GM23338 (cell line): ENCODE measurements at places on chromosomes 12 and 14. TPM values are rescaled to one million over a fixed set of nuclear protein-coding genes. Genes with fewer than 3 reads are reported as not detected.

DNA sequence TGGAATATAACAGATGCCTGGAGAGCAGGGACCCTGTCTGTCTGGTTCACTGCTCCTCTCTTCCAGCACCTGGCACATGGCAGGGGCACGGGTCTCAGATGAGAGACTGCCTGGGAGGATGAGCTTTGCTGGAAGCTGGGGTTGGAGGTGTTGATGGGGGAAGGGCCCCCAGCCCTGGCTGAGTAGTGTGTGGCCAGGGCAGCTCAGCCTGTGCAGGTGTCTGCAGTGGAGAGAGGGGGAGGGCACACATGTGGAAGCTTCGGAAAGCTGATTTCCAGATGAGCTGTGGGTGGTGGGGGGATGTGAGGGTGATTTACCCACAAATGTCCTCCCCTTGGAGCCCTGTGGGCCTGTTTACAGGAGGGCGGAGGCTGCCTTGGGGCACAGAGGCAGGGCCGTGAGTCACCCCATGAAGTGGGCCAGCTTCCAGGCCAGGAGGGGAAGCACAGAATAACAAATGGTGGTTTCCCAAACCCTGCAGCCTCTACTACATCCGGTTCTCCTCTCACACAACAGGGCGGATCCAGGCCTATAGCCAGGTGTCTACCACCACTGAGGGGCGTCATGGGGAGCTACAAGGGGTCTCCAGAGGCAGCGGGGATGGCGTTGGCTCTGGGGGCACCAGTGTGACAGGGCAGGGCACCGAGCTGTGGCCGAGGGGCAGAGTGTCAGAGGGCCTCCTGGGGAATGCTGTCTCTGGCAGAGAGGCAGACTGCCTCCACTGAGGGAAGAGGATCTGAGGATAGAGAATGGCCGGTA lies 11.0 kb downstream of the KRT7 start:
- H3K36me3 ChIP-seq = no peaks in the 10 kb centered on the region
- H3K27me3 ChIP-seq = 0 out of 2 replicates have a peak, but pooled peaks cover under 1% of the 10 kb centered on the region
- H3K27ac ChIP-seq = no peak overlapping the region
- H3K4me1 ChIP-seq = no peaks in the 10 kb centered on the region
- no peak overlapping the region for H3K4me3 ChIP-seq
- DNase-seq = no peak

Gene SEC23A
- total RNA-seq = 60.9 and 89.9 TPM in 2 replicates

- H3K4me3 ChIP-seq = no peak overlapping the region
- H3K27ac ChIP-seq = no peak overlapping the region
- no peak for DNase-seq
- no peaks in the 10 kb centered on the region for H3K4me1 ChIP-seq
Measured at GRCh38 chr12:837548-837947, 85.2 kb downstream of the WNK1 start.

DNA sequence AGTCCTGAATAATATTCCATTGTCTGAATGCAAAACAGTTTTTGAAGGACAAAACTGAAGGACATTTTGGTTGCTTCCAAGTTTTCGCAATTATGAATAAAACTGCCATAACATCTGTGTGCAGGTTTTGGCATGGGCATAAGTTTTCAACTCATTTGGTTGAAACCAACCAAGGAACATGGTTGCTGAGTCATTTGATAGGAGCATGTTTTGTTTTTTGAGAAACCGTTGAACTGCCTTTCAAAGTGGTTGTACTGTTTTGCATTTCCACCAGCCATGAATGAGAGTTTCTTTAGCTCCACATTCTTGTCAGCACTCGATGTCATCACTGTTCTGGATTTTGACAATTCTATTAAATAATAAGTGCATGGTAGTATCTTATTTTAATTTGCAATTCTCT lies 23.0 kb upstream of the GSG1 start:
- no peaks in the 10 kb centered on the region for H3K4me1 ChIP-seq
- no peaks in the 10 kb centered on the region for H3K27me3 ChIP-seq
- H3K4me3 ChIP-seq = no peak overlapping the region
- no peaks in the 10 kb centered on the region for H3K36me3 ChIP-seq
- no peak overlapping the region for H3K27ac ChIP-seq
- no peak for DNase-seq

- DNase-seq = no peak
- no peaks in the 10 kb centered on the region for H3K36me3 ChIP-seq
- H3K4me1 ChIP-seq = no peaks in the 10 kb centered on the region
- no peak overlapping the region for H3K4me3 ChIP-seq
- H3K27ac ChIP-seq = no peak overlapping the region
- no peaks in the 10 kb centered on the region for H3K27me3 ChIP-seq
Measured at GRCh38 chr12:52769354-52769753, 7.8 kb downstream of the KRT76 start.

GRCh38 chr14:37472906-37473305 lies 122.1 kb downstream of the FOXA1 start:
- H3K27me3 ChIP-seq = no peaks in the 10 kb centered on the region
- H3K36me3 ChIP-seq = no peaks in the 10 kb centered on the region
- no peak overlapping the region for H3K27ac ChIP-seq

GRCh38 chr14:48331421-48331820 lies 656.0 kb upstream of the MDGA2 start:
- H3K4me1 ChIP-seq = no peaks in the 10 kb centered on the region
- no peak overlapping the region for H3K4me3 ChIP-seq
- H3K27ac ChIP-seq = no peak overlapping the region

Gene NANOG
- 134 TPM in 2 replicates for total RNA-seq

DNA sequence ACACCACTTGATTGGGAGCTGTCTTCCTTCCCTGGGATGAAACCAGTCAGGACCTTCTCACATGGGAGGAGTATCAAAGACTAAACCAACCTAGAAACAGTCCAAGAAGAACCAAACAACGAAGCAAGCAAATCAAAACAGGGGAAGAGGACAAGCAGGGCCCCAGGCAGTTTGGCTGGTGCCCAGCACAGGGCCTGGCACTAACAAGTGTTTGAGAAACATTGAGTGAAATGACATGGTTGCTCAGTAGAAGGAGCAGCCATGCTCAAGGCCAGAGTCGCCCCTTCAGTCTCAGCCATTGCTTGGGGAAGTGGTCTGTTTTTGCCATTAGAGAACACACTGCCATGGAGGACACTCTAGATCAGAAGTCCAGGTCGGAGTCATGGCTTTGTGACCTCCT lies 323.1 kb downstream of the CACNA1C start:
- H3K27ac ChIP-seq = no peak overlapping the region
- H3K4me1 ChIP-seq = no peaks in the 10 kb centered on the region
- no peak for DNase-seq
- H3K36me3 ChIP-seq = no peaks in the 10 kb centered on the region
- H3K4me3 ChIP-seq = no peak overlapping the region

- no peaks in the 10 kb centered on the region for H3K36me3 ChIP-seq
- no peak overlapping the region for H3K27ac ChIP-seq
- no peak for DNase-seq
- H3K4me3 ChIP-seq = no peak overlapping the region
- H3K4me1 ChIP-seq = no peaks in the 10 kb centered on the region
- no peaks in the 10 kb centered on the region for H3K27me3 ChIP-seq
Measured at GRCh38 chr12:90823859-90824258, 131.1 kb downstream of the CCER1 start.

- H3K27ac ChIP-seq = peak overlapping the region; percentile 70; the same call in 1 of the 2 replicates
- H3K4me1 ChIP-seq = peaks cover 42% of the 10 kb centered on the region
- H3K27me3 ChIP-seq = no peaks in the 10 kb centered on the region
- no peak for DNase-seq
- no peaks in the 10 kb centered on the region; the same call in 1 of the 2 replicates for H3K36me3 ChIP-seq
- no peak overlapping the region for H3K4me3 ChIP-seq
Measured at GRCh38 chr12:124827588-124828184, 36.0 kb downstream of the SCARB1 start.

Gene CCDC198
- not detected in 2 replicates for total RNA-seq

- H3K27ac ChIP-seq = no peak overlapping the region
- no peak for DNase-seq
Measured at GRCh38 chr14:95040708-95041476, 116.4 kb downstream of the DICER1 start.

DNA sequence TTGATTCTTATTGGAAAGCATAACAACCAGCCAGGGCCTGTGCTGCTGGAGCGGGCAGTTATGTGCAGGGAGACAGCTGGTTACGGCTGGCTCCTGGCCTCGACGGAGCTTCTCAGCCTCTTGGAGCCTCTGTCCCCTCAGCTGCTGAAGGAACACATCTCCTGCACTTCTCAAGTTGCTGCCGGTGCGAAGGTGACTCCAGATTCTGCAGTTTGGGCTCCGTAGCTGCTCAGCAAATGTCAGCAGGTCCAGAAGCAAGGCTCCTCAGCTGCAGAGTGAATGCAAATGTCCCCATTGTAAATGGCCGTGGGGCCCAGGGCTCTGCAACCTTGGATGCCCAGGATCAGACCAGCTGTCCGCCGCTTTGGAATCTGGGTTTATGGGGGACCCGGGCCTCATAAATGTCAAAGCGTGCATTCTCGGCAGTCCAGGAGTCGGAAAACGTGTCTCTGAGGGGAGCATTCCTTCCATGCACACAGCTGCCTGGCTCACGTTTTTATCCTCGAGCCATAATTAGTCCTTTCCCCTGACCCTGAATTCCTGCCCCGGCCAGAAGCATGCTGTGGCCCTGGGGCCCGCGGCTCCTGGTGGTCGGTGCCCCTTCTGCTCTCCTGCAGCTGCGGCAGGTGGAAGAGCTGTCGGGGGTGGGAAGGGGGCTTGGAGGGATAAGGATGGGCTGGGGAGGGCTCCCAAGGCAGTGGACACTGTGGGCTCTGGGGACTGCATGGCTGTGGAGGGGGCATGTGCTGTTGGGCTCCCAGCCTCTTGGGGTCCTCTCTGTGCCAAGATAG lies 106.0 kb downstream of the KIF26A start:
- H3K27ac ChIP-seq = no peak overlapping the region
- H3K27me3 ChIP-seq = no peaks in the 10 kb centered on the region
- no peaks in the 10 kb centered on the region; the same call in 1 of the 2 replicates for H3K4me1 ChIP-seq

Gene FRMD6
- 15.9 and 18.7 TPM in 2 replicates for total RNA-seq

Gene GNB3
- 3.3 and 8.2 TPM in 2 replicates for total RNA-seq

GRCh38 chr12:93429448-93429847 lies 12.3 kb downstream of the UBE2N start:
- no peak for DNase-seq
- H3K36me3 ChIP-seq = no peaks in the 10 kb centered on the region
- no peaks in the 10 kb centered on the region for H3K27me3 ChIP-seq
- H3K27ac ChIP-seq = no peak overlapping the region; the same call in 1 of the 2 replicates

Gene STXBP6
- 19.7 and 23.8 TPM in 2 replicates for total RNA-seq

DNA sequence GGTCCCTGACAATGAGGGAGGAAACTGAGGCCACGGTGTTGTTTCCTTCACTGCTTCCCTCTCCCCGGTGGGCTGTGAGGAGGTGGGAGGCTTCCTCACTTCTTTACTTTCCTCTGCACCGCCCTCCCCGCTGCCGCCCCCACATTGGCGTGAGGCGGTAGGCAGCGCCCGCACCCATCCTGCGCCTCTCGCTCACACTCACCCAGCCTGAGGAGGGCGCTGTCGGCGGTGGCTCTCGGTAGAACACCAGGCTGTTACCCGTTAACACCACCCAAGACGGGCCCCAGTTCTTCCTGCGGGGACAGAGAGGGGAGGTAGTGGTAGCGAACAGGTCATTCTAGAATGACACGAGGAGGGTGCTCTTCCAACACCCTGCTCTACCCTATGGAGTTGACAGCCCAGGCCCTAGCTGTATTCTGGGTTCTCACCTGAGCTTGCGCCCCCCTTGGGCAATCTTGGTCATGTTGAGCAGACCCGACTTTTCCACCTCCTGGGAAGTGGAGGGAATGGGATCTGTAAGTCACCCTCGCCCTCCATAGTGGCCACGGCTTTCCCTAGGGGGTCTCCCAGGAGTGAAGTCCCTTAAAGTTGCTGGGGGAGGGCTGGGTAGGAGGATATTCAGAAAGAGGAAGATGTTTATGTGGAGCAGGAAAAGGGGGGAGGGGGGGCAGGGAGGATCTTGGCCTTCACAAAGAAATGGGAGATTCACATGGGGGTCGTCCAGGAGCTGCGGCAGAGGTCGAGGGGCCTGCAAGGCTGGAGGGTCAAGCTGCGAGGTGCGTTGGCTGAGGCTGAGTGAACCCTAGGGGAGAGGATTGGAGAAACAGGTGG lies 3.3 kb downstream of the ARHGAP9 start:
- H3K36me3 ChIP-seq = no peaks in the 10 kb centered on the region
- H3K27ac ChIP-seq = no peak overlapping the region
- peak overlapping the region; percentile 82 for H3K4me3 ChIP-seq

Gene DEGS2
- total RNA-seq = 0.35 and 0.63 TPM in 2 replicates

DNA sequence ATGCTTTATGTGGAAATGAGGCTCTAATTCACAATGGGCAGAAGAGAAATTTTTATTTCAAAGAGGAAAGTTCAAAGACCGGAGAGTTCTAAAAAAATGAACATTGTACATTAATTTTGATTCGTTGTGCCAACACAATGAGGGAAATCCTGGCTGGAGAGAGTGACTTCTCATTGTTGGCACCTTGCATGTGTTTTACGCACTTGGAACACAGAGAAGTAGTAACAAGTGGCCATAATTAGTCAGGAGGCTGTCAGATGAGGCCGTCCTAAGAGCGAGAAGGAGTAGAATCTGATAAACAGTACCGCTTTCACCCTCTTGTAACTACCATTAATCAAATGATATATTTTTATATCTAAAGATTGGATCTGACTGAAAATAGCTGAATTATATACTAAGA lies 6.9 kb downstream of the LMO3 start:
- peaks cover 5% of the 10 kb centered on the region; the same call in 1 of the 2 replicates for H3K27me3 ChIP-seq
- H3K4me3 ChIP-seq = no peak overlapping the region
- H3K4me1 ChIP-seq = peaks cover 52% of the 10 kb centered on the region
- DNase-seq = no peak

Gene MYG1
- 65.0 and 66.5 TPM in 2 replicates for total RNA-seq

Gene KRT72
- not detected in 2 replicates for total RNA-seq

Gene CISTR
- total RNA-seq = not detected in 2 replicates

GRCh38 chr12:77274926-77275325 lies 209.6 kb upstream of the E2F7 start:
- no peak overlapping the region for H3K27ac ChIP-seq
- H3K4me1 ChIP-seq = peaks cover 17% of the 10 kb centered on the region; the same call in 1 of the 2 replicates
- DNase-seq = no peak
- no peaks in the 10 kb centered on the region for H3K27me3 ChIP-seq

Gene HIGD1C
- not detected in 2 replicates for total RNA-seq

GRCh38 chr12:96437171-96437445 lies 36.9 kb upstream of the CDK17 start:
- no peaks in the 10 kb centered on the region for H3K27me3 ChIP-seq
- no peaks in the 10 kb centered on the region for H3K36me3 ChIP-seq
- no peaks in the 10 kb centered on the region for H3K4me1 ChIP-seq
- DNase-seq = no peak
- H3K27ac ChIP-seq = no peak overlapping the region

- peaks cover 59% of the 10 kb centered on the region for H3K36me3 ChIP-seq
- no peak overlapping the region for H3K27ac ChIP-seq
- H3K4me1 ChIP-seq = no peaks in the 10 kb centered on the region
- H3K4me3 ChIP-seq = no peak overlapping the region
Measured at GRCh38 chr14:100362311-100362927, 39.3 kb downstream of the SLC25A47 start.

Gene PMEL
- total RNA-seq = 81.6 and 108 TPM in 2 replicates

Gene PLEKHG7
- total RNA-seq = not detected in 2 replicates
